Glutamatergic neuron (in vitro differentiated cells): ENCODE measurements at places on chromosomes 7 and 10. TPM values are rescaled to one million over a fixed set of nuclear protein-coding genes. Genes with fewer than 3 reads are reported as not detected.

MSMB gene
- not detected for total RNA-seq

DNA sequence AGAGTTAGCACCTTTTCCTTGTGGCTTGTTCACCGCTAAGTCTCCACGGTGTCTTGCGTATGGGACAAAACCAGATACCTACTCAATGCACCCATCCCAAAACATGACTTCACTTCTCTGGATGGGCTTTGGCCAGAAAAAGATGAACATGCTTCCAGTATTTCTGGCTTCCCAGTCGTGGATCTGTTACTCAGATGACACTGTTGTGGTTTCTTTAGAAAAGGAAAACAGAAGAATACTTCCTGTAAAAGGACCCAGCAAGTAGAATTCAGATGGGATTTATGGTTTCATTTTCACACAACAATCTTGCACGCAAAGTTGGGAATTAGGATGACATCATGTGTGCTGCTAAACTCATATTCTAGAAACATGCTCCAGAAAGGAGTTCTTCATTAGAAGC lies 216.7 kb downstream of the ADAM12 start:
- DNase-seq = no peak

GRCh38 chr10:103614306-103615158 lies 121.0 kb downstream of the NEURL1 start:
- no peak for DNase-seq

GRCh38 chr7:20447021-20447650 lies 116.4 kb downstream of the ITGB8 start:
- DNase-seq = no peak

DNA sequence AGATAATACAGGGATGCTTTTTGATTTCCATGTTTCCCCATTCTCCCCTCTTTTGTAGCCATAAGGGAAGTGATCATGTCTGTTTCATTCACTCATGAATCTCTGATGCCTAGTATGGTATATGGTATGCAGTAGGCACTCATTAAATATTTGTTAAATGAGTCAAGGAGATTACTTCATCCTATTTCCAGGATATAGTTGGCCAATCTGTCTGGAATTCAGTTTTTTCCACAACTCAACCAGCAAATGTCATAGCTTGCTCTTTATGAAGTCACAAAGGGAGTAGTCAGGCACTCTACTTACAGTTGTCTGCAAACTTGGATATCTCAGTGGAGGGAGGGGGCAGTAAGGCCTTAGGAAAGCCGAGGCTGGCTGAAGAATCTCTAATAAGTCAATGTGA lies 853.6 kb downstream of the LRMDA start:
- no peak for DNase-seq
